ENCODE measurements at places on chromosomes 5 and 9.
A peak's percentile ranks its signal among the peaks of the same experiment; 100 is the strongest.

DNA sequence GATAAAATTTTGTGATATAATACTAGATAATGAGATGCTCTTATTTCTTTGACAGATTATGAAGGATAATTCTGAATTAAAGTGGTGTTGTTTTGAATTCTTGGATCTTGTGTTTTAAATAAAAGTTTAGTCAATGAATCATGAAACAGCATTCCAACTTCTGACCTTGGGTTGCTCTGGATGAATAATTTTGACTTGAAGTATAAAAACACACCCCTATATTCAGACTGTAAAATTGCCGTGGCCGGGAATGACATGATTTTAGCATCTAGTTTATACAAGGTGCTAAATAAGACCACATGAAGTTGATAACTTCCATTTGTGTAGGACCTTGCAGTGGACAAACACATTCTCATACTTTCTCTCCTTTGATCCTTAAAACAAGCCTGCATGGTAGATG lies 67.2 kb upstream of the DAP start:
- DNase-seq, result no peak

- DNase-seq, result no peak
Measured at GRCh38 chr5:127695346-127695745, 7.8 kb upstream of the CCDC192 start.

GRCh38 chr9:78928625-78929405 lies 631.9 kb downstream of the PSAT1 start:
- no peak for DNase-seq

DNA sequence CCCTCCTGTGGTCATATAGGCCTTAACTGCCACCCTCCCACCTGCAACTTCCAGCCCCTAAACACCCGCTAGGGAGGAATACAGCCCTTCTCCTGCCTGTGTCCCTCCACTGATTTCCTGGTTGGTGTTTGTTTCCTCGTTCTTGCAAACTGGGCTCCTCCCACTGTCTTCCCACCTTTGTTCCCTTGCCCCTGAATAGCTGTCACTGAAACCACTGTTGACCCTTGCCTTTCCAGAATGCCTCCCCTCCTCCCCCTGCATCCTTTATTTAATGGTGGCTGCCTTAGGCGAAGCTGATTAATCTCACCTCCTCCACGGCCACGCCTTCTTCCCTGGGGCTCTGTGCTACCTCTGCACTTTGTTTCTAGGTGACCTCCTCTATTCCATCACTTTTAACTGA lies 626.7 kb downstream of the BNC2 start:
- no peak for DNase-seq

DNA sequence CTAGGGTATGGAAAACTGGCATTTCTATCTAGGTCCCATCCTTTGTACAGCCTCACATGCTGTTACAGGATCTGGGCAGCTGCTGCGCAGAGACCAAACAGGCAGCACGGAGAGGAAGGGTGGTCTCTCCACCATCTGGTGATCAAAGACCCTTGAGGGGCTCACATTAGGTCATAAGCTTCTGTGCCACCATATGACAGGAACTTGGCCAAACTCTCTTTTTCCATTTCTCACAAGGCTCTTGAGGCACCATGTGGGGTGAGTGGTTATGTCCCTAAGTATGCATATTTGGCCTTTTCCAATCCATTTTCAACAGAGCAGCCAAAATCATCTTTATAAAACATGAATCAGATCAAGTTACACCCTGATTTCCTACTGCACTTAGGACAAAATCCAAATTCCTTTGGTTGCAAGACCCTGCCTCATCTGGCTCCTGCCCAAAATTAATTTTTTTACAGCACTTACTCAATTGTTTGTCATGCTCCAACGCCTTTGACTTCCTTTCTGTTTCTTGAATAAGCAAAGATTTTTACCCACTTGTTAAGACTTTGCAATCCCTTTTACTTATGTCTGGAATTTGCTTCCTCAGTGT lies 730.0 kb downstream of the MAT2B start:
- DNase-seq, result no peak

DNA sequence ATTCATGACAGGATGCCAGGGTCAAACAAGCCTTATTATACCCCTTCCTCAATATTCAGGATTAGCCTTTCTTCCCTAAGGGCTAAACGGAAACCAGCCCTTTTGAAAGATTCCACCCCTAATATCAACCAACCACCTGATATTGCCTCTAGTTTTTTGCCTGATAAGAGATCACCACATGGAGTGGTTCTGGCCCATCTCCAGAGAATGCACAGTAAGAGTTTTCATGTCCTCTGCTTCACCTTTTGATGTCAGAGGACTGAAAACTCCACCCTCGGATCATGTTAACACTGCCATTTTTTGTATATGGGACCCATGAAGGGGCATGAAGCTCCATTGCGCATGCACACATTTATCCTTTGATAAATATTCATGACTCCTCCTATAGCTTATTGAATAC lies 5.8 kb upstream of the LNPEP start:
- DNase-seq, result no peak

DNA sequence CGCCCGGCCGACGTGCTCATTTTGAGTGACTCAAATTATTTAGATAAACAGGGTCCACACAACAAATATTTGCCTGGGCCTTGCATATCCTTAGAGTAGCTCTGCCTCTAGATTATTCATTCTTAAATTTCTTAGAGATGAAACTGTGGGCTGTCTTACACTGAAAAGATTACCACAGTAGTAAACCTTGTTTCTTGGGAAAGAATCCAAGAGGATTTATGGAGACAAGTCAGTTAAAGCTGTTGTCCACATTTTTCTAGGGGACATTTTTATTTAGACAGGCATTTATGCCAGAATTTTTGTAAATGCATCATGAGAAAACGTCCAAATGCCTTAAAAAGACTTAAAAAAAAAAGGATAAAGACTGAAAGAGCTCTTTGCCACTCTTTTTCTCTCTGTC lies 32.6 kb upstream of the RANBP3L start:
- no peak for DNase-seq

DNA sequence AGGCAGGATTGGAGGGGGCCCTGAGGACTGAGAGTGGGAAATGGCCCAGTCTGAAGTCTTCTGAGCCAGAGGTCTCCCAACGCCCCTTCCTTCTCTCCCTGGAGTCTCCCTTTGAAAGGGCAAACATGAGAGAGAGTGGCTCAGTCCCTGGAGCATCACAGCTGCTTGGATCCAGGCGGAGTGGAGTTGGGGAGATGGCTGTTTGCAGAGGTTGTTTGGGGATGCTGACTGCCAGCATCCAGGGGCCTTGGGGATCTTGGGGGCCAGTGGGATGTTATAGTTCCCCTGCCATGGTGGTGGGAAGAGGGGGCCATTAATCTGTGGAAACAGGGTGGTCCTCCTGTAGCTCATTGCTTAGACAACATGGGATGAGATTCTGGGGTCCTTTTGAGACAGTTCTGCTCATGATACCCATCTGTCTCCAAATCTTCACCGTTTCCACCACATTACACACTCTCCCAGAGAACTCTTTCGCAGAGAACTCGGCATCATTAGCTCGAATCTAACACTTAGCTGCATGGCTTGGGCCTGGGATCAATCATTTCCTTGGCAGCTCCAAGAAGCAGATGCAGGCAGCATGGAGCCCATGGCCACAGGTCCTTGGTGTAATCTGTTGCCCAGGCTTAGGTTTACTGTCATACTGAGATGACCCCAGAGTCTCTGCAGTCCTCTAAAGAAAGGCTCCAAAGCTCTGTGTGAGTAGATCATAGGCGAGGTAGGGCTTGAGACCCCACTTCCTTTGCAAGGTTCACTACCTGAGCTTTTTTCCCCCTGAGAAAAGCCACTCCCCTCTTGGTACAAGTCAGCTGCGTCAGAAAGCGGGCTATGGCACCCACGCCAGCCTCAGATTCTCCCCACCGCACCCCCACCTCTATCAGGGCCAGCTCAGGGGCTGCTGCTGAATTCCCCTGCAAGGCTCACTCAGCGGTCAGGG lies 54.4 kb upstream of the SH3PXD2B start:
- peak; percentile 9 for DNase-seq
